ENCODE measurements at places on chromosomes 12 and 14.

DNA sequence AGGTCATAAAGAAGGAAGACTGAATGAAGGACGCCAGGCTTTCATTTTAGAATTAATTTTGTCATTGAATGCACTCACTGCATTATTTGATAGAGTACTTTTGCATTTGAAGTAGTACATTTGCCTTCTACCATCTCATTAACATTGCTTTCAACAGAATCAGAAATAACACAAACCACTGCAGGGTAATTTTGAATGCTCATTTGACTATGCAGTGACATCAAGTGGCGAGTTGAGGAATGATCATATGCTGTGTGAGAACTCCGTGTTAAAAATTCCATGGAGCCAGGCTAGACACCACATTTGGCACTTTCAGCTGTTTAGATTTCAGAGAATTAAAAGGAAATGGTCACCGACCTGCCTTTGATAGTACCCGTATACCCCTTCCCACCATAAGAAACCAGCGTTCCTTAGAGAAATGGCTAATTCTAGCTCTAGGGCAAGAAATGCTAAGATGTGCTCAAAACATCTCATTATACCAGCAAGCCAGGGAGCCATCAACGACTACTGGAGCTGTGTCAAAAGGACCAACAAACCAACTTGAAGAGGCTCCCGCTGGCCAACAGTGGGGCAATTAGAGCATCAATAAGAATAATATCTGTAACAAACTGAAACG lies 16.5 kb downstream of the HEBP1 start:
- peak; percentile 65 for DNase-seq

GRCh38 chr12:119836781-119837180 lies 40.3 kb downstream of the CIT start:
- DNase-seq = no peak

GRCh38 chr12:87967871-87968270 lies 61.3 kb downstream of the C12orf50 start:
- DNase-seq = no peak

GRCh38 chr12:52372216-52373154 lies 5.2 kb upstream of the KRT85 start:
- peak; percentile 95 for DNase-seq

- DNase-seq = peak; percentile 43
Observed at GRCh38 chr12:38892087-38892786, 13.2 kb downstream of the CPNE8 start.

- no peak for DNase-seq
Observed at GRCh38 chr14:30915596-30915995, 41.2 kb downstream of the COCH start.

DNA sequence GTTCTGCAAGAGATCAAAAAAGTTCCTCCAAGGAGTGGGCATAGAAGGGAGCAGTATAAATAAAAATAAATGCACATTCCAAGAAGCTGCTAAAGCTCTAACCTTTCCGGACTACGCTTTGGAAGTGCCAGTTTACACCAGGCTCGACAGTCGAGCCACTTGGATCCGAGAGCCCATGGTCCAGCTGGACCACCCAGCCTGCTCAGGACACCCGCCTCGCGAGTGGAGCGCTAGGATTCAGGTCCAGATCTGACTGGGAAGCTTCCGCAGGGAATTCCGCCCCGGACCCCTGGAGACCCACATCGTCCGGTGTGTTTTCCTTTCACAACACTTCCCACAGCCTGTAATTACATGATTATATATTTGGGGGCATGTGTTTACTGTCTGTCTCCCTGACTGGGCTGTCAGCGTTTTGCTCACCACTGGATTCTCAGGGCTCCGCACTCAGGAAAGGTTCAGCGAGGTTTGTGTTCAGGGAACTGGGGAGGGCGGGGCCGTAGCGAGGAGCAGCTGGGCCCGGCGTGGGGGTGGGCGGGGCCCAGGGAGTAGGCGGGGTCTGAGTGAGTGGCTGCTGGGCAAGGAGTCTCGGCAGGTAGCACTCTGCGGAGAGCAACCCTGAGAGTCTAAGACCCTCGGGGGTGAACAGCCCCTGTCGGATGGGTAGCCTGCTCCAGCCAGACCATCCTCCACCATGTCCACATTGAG lies 52.3 kb upstream of the TMEM263 start:
- peak; percentile 94 for DNase-seq

DNA sequence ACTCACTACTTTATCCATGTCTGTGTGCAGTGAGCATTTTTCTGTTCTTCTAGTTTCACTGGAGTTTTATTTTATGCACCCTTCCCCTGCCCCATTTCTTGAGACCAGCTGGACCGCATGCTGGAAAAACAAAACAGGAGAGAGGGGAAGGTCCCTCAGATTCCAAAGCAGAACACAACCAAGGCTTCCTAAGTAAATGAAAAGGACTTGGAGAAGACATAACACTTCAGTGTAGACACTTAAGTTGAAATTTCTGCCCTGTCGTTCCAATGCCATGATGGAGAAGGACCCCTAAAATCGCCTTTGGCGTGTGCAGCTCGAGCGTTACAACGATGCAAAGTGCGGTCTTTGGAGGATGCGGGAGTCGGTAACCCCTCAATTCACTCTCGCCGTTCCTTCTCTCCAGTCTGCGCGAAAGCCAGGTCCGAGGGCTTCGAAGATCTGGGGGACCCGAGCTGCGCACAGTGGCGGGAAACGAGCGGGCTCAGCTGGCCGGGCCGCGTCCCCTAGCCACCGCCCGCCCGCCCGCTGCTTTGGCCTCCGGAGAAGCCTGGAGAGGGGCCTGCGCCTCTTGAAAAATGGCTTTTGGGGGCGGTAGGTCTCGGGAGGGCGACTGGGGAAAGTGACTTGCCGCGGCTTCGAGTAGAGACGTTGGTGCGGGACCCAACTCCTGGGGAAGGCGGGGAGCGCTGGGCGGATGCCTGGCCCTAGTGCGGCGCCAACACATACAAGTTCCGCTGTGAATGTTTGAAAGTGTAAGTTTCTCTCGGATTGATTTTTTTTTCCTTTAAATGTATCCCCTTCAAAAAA lies 11.2 kb upstream of the HOXC13 start:
- DNase-seq = no peak

DNA sequence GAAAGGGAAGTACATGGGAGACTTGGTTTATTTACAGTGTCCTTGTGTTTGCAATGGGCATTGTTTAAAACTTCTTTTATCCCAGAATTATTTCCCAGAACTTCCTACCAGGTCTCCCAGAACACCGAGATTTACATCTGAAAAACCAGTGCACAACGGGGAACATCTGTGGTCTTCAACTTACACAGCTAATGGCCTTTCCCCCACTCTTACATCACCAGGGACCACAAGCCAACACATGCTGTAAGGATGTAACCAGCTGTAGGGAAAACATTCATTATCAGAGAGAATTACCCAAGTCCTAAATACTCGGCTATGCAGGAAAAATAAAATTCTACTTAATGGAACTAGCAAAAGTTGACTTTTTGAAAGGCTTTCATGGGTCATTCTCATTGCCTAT lies 267.6 kb downstream of the DUSP6 start:
- no peak for DNase-seq

- no peak for DNase-seq
Observed at GRCh38 chr12:59827767-59828166, 231.9 kb downstream of the SLC16A7 start.

GRCh38 chr12:82595941-82596340 lies 90.8 kb upstream of the TMTC2 start:
- no peak for DNase-seq

DNA sequence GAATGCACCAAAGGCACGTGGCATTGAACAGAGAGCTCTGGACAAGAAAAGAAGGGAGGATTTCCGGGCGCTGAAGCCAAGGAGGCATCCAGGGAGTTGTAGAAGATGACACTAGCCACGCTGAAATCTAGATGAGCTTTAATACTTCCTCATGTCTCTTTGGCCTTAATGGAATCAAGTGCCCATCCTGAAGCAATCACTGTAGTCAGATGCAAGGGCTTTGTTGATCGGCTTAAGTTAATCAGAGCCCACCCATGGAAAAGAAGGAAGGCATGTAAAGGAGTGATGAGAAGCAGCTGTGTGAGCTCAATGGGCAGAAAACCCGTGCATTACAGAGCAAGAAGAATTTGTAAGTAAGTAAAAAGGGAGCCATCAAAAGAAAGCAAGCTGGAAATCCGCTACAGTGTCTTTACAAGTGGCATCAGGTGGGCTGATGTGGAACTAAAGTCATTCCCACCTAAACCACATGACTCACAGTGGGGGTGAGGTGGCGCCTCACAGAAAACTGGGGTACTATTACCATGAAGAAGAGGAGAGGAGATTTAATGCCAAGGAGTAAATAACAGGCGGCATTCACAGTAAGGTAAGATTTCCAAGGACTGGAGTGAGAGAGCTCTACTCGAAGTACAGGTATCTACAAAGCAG lies 48.4 kb downstream of the NDUFA12 start:
- DNase-seq = no peak

GRCh38 chr12:77796775-77797174 lies 33.9 kb upstream of the NAV3 start:
- DNase-seq = no peak

DNA sequence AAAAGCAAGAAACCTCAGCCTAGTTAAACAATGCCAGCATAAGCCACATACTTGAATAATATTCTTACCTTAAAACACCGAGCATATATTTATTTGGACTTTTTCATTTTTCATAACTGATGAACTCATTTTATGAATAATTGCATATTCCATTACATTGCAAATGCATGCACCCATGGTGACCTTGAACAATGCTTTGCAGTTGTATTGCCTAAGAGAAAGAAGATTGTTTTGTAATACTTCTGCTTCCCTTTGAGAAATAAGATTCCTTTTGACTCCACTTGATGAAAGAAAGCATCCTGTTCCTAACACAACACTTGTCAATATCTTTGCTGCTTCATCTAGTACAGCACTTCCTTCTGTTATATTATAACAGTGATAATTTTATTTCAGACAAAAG lies 1182.2 kb downstream of the FLRT2 start:
- no peak for DNase-seq

DNA sequence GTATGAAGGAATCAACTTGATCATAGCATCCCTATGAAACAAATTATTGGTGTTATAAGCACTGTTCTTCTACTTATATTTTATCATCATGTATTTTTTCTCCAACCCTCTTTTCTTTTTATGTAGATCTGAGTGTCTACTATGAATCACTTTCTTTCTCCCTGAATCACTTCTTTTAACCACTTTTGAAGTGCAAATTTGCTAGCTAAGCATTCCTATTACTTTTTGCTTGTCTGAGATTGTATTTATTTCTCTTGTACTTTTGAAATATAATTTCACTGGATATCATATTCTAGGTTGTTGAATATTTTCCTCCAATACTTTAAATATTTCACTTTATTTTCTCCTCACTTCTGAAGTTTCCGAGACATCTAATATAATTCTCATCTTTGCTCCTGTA lies 1282.3 kb upstream of the FLRT2 start:
- DNase-seq = no peak

DNA sequence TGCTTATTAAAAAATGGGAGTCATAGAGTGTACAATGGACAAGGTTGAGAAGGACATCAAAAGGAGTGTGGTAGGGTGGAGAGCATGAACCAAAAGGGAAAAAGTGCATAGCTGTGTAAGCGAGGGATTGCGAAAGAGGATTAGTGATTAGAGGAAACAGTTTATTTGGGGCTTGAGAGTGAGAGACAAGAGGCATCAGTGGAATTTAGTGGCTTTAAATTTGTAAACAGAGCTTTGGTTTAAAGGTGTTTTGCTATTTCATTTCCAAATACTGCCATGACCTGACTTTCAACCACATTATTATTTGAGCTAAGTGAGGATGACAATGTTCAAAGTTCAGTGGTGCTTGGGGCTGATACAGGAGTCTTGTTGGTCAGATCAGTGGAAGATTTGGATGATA lies 53.4 kb downstream of the SLC16A7 start:
- peak; percentile 7 for DNase-seq

DNA sequence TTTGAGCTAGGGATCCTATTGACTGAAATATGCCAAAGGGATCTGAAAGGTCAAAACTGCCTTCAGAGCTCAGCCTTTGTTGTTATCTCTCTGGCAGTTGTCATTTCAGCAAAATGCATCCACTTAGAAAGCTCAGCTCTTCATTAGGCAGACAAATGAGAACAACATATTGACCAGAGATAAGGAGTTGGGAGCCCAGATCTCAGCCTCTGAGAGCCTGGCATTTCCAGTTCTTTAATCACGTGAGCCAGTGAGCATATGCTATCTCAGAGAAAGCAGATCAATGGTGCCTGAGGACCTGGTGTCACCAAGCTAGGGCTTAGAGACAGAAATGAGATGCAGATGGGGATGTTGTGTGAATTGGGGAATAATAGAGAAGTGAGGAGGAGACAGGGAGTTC lies 101.1 kb downstream of the DAD1 start:
- no peak for DNase-seq

DNA sequence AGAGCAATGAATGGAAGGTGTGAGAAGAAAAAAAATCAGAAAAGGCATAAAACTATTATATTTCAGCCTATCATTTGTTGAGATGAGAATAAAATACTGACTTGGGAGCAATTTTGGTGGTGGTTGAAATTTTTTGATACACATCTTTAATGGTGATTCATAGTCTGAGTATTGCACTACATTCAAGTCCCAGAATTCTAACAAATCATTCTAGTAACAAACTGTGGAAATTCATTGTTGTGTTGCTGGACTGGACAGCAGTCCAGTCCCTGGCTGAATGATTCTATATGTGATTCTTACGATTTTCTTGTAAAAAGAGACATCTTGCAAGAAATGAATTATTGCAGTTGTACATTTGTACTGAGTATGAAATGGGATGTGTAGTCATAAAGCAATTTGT lies 268.6 kb downstream of the TRHDE start:
- peak; percentile 11 for DNase-seq

DNA sequence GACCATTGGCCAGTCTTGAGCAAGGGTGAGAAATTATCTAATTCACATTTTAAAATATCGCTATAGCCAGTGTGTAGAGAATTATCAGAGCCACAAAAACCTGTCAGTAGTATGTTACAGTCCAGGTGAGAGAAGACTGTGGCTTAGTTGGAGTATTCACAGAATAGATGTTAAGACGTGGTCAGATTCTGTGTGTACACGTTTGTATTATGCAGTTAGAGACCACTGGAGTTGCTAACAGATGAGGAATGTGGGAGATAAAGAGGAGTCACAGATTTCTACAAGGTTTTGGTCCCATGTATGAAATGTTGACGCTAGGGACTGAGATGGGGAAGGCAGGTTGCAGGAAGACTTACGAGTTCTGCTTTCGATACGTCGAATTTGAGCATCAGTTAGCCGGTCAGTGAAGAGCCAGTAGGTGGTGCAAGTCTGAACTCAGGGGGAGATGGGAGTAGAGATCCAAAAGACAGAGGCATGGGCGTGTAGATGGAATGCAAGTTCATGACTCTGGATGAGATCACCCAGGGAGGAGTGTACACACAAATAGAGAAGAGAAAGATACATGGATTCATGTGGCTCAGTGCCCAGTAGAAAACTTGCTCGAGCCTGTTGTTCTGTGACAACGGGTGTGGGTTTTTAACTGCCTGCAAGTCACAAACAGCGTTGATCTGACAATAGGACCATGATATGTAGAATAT lies 114.8 kb upstream of the FLRT2 start:
- peak; percentile 90 for DNase-seq

GRCh38 chr12:84648425-84648824 lies 264.2 kb downstream of the SLC6A15 start:
- DNase-seq = no peak

DNA sequence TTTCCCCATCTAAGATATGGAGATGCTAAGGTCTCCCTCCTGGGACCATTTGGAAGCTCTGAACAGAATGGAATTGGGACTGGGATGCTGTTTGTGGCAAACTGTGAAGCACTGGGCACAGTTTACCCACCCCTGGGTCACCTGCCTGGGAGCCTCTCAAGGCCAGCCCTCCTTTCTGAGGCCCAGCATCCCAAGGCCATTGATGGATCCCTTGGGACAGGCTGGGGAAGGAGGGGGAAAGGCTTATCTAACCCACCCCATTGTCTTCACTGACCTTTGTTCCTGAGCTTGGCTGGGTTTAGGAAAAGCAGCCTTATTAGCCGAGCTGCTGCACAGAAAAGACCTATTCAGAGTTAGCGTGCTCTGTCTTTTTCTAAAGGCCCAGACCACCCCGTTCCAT lies 5.2 kb downstream of the CCDC85C start:
- DNase-seq = no peak

All from AG20443 (cell line).